T follicular helper cell (primary cell): ENCODE measurements at places on chromosomes 16 and 17.

- no peak for DNase-seq
These were observed 164.7 kb downstream of the ABCA8 start for GRCh38 chr17:68790492-68790891.

DNA sequence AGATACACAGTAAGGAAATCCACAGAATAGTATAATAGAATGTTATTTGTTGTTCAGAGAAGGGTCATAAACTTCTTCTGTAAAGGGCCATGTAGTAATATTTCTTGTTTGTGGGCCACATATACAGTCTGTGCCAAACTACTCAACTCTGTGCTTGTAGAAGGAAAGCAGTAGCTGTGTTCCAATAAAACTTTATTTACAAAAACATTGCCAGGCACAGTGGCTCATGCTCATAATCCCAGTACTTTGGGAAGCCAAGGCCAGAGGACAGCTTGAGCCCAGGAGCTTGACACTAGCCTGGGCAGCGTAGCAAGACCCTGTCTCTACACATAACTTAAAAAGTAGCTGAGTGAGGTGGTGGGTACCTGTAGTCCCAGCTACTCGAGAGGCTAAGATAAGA, 612.8 kb upstream of the PSMD7 start:
- DNase-seq = no peak

DNA sequence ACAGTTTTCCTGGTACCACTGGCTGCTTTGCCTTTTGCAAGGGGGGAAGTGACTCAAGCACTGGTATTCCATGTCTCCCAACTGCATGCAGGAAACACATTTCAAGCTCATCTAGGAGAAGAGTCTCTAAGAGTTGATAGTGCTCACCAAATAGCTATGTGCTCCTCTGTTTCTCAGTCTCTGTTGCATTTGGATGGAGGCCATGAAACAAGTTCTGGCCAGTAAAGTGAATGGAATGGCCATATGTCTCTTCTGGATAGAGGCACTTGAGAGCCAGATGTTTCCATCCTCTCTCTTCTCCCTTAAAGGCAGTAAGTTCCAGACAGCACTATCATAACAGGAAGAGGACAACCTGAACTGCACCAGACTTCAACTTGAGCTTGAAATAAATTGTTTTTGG, 60.6 kb downstream of the C16orf82 start:
- DNase-seq = no peak

DNA sequence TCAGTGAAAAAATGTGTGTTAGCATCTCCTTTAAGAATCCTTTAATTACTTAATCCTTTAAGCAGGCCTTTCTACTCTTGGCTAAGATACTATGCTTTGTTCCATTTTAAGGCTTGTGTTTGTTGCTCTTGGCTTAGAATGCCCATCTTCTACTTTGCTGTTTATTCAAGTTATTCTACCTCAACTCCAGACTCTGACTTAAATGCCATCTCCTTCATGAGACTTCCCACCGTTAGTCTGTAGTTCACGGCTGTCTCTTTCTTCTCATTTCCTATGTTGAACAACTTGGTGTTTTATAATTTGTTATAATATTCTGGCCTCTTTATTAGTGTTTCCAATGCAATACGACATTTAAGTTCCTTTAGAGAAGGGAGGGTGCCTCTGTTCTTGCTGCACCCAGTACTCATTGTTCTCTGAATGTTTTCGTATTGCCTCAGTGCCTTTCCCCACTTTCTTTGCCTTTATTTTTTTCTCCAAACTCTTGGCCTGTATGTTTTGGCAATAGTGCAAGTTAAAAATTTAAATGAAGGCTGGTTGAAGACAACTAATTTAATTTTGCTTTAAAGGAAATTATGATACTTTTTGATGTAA, 6.1 kb upstream of the KRT10 start:
- DNase-seq = no peak

DNA sequence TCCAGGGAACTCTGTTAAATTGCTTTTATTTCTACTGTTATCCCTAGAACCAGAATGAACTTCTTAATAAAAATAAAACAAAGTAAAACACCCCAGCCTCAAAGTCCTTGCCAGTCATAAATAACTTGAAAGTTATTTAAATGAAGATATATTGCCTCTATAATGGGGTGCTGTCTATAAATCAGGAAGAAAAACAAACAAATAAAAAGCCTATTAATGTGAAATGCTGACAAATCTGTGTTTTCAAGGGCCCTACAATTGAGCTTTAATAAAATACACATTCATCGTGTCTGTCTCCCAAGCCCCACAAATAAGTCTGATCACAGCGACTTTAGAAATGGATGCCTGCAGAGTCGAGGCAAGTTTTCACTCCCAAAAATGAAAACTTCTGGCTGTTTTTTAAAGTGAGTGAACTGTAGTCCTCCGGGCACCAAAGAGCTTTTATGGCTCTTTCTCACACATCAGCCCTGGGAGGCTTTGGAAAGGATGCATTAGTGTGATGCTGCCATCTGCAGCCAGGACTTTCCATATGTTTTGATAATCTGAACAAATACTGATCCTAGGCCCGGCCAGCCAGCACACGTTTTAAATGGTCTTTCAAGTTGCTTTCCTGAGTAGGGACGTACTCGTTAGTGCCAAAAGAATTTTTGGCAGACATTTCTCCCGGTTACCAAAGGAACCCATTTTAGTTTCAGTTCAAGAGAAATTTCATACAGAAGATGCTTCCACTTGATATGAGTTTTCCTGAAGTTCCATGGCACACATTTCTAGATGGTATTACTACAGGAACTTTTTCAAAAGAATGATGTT, 16.3 kb downstream of the NACA2 start:
- DNase-seq = no peak

GRCh38 chr17:49925921-49926320, 43.1 kb upstream of the DLX4 start:
- no peak for DNase-seq

GRCh38 chr17:17213775-17214174, 7.6 kb upstream of the PLD6 start:
- no peak for DNase-seq

DNA sequence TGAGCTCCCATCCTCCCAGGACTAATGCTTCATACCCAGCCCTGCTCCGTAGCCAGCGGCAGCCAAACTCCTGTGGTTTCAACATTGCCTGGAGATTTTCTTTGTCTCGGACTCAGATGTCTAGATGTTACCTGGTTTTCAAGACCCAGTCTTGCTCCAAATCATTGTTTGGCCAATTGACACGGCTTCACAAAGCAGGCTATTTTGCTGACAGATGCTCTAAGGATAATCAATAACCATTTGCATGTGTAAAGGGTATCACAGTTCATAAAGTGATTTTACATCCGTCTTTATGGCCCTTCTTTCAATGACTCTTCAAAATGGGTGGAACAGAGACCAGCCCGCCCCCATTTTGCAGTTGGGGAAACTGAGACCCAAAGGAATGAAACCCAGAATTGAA, 153.4 kb downstream of the SALL1 start:
- DNase-seq = no peak

- DNase-seq = no peak
These were observed 8.2 kb upstream of the CBX8 start for GRCh38 chr17:79804856-79805696.

DNA sequence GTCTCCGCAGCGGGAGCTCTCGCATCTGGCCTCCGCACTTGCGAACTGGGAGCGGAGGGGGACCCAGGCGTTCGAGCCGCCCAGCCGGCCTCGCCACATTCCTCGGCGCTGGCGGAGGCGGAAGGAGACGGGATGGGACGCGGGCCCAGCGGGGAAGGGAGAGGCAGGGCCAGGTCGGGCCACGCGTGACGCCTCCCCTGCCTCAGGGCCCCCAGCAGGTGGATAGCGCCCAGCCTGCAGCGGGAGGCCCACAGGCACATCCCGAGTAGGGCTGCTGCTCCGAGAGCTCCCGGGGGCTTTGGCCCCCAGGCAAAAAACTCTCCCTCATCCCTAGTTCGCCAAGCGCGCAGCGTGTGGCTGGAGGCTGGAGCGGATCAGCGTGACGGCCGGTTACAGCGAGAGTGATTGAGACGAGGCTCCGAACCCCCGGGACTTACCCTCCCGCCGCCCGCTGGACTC, 800 bp downstream of the PLEKHH3 start:
- no peak for DNase-seq

DNA sequence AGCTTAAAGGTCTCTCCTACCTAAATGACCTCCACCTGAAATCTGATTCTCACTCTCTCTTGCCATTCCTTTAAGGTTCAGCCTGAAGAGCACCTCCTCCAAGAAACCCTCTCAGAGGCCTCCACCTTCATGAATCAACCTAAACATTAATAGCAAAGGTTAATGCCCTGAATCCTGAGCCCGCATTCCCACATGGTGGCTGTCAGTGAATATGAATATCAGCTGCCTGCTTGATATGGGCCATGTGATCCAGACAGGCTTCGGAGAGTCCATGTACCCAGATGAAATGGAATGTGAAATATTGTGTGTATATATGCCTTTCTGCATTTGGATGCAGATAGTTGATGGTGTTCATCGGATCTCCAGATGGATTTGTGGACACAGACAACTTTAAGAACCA, 317.5 kb downstream of the TOX3 start:
- no peak for DNase-seq

GRCh38 chr17:79953335-79953734, 82.3 kb downstream of the TBC1D16 start:
- no peak for DNase-seq

DNA sequence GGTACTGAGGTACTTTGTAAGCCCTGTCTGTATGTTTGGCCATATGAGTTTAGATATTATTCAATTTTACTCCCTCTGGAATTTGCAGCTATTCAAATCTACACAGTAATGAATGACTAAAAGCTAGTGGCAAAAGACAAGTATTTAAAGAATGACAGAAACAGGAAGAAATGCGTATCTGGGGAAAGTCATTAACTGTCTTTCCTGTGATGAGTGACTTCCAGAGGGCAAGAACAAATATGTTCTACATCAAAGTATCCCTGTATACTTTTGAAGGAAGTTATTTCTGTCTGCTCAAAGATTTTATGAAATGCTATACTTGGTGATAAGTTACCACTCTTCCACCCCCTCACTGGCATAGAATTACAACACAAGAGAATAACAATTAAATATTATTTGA, 489.3 kb upstream of the SOX9 start:
- no peak for DNase-seq

DNA sequence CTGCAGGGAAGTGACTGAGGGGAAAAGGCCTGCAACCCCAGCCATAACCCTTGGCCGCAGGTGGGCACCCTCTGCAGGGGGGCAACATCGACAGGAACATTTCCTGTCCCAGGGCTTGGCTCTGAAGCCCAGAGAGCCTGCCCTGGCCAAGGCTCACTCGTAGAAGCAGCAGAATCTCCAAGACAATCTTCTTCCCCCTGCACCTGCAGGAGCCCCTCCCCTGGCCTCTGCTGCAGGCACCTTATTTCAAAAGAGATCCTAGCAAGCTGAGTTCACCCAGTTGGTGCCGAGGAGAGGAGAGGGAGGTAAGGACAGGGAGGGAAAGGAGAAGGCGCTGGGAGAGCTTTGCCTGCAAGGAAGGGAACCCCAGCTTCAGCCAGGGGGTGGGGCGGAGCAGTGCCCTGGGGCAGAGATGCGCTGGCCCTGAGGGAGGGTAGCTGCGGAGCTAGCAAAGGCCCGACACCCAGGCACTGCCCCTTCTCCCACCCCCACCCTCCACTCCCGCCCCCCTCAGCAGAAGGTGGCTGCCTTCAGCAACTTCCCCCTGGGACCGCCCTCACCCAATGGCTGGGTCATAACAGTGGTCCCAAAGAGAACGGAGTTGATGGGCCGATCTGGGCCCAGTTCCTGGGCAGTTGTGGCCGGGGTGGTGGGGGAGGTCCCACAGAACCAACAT, 104.3 kb upstream of the TNRC6C start:
- no peak for DNase-seq

DNA sequence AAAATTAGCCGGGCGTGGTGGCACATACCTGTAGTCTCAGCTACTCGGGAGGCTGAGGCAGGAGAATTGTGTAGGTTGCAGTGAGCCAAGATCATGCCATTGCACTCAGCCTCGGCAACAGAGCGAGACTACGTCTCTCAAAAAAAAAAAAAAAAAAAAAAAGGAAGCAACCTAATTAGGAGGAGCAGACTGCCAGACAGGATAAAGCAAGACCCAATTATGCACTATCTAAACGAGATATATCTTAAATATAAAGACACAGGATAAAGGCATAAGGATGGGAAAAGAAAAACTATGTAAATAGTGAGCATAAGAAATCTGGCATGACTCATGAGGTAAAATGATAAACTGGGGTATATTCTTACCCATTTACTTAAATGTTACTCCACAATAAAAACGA, 4.9 kb downstream of the TXNDC11 start:
- no peak for DNase-seq

DNA sequence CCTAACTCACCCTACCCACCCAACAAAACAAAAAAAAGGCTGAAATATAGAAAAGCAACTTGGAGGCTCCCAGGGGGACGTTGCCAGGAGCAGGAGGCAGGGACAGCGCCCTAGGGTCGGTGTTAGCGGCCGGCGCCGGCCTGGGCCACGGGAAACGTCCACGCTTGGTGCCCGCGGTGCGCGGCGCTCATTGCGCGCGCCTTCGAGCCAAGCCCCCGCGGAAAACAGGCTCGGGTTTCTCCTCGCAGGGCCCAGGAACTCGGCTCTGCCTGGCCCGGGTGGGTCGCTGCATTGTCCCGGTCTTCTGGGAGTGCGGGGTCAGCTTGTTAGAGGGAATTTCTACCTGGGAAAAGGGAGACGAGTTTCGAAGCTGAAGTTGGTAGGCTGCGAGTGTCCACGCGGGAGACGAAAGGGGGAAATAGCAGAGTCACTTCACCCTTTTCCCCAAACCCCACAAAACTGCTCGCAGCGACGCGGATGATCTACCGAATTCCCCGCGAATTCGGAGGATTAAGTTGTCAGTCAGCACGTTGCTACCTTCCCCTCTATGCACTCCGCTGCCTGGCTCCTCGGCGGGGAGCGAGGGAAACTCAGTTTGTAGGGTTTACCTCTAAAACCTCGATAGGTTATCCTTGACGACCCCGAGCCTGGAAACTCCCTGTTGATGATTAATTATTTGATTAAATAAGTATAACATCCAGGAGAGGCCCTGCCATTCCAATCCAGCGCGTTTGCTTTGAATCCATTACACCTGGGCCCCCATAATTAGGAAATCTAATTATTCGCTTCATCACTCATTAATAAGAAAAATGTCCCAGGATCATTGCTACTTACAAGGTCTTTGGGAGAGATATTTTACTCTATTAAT, 751 bp upstream of the FOXC2 start:
- no peak for DNase-seq

GRCh38 chr17:27502526-27503324, 46.5 kb downstream of the KSR1 start:
- DNase-seq = no peak

DNA sequence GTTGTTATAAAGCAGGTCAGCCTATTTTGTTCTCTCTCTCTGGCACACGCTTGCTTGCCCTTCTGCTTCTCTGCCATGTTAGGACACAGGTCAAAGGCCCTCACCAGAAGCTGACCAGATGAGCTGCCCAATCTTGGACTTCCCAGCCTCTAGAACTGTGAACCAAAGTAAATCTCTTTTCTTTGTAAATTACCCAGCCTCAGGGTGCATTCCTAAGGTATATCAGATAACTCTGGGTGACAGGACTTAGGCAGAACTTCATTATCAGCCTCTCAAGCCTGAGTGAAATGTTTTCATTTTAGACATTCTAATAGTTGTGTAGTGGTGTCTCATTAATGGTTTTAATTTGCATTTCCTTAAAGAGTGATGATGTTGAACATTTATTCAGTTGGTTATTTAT, 124.3 kb downstream of the CDRT15L2 start:
- no peak for DNase-seq
